ENCODE measurements at places on chromosomes 11 and 22.

- no peak for DNase-seq
Measured at GRCh38 chr11:121795174-121795573, 320.8 kb downstream of the BLID start.

DNA sequence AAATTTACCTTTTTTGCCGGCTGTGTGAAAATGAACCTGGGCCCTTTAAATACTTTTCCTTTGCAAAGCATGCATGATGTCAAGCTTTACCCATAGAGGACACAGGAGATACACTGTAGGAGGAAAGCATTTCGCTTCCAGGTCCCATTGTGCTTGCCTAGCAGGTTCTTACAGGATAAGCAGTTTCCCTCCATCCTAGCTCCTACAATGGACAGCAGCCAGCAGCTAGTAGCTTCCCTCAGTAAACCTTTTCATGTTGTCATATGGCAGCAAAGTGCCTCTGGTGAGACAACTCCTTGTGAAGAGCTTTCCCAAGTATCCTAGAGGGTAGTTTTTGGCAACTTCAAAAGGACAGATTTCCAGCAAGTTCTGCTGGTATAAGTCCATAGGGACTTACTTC is 78.4 kb downstream of the RBFOX2 start:
- DNase-seq, result no peak

GRCh38 chr11:126211236-126212088 is at the start of the genes FAM118B and RPUSD4:
FAM118B (plus strand) TSS chr11:126211782; CDS start chr11:126235002, 23,220 bp downstream.
RPUSD4 (minus strand) TSS chr11:126211650; CDS start chr11:126211638, 12 bp downstream.
- DNase-seq, result peak; percentile 96

DNA sequence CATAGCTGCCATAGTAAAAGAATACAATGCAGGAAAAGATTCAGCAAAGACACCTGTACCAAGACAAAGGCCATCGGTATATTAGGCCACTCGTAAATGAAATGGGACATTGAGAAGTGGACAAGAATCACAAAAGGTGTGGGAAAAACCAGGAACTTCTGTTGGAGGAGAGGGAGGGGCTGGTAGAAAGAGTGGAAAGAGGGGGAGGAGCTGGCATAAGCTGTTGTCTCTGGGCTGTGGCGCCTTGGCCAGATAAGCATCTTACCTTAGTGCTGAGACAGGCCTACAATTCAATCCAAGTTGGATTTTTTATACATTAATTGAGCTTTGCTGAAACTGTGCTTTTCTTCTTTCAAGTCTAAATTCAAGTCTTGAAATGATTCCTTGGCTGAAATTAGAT is 37.1 kb downstream of the ZNF202 start:
- no peak for DNase-seq

DNA sequence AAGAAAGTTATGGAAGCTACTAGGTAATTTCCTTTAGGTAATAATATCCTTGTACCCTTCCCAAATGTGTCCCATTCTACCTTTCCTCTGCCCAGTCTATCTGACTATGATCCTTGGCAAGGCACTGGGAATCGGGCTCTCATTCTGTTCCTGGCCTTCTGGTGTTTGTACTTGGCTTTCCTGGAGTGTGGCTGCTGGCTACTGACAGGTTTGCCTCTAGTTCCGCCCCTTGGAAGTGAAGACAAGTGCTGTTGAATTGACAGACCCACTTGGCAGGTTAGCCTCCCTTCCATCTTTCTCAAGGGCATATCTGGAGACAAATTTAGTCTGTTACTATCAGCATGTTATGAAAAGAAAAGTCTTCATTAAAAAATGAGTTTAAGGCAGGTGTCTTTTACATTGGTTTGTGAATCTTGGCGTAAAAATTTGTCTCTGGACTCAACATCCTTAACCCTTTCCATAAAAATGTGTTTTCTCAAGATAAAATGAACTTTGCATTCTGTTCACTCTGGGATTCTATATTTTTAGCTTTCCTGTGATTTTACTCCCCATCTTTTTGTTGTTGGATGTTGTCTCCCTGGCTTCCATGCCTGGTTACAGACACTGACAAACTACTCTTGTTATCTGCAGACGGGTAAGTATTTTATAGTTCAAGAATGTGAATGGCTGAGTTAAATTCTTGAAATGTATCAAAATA is 287.4 kb upstream of the PDGFD start:
- DNase-seq, result no peak

- DNase-seq, result peak; percentile 68
Measured at GRCh38 chr11:28461338-28461737, 353.1 kb downstream of the METTL15 start.

GRCh38 chr11:111417766-111418435 is 38.8 kb upstream of the POU2AF1 start:
- DNase-seq, result peak; percentile 69

DNA sequence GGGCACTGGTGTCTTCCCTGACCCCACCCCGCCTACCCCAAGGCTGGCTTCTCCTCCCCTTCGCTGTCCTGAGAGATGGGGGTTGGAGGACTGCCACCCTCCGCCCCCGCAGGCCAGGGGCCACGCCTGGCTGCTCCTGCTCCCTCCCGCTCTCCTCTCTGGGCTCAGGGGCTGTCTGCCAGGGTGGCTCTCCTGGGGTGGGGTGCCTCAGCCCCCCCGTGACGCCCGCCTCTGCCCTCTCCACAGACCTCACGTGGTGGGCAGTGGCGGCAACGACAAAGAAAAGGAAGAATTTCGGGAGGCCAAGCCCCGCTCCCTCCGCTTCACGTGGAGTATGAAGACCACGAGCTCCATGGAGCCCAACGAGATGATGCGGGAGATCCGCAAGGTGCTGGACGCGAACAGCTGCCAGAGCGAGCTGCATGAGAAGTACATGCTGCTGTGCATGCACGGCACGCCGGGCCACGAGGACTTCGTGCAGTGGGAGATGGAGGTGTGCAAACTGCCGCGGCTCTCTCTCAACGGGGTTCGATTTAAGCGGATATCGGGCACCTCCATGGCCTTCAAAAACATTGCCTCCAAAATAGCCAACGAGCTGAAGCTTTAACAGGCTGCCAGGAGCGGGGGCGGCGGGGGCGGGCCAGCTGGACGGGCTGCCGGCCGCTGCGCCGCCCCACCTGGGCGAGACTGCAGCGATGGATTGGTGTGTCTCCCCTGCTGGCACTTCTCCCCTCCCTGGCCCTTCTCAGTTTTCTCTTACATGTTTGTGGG is 8.1 kb downstream of the RCOR2 start:
- DNase-seq, result no peak

- DNase-seq, result no peak
Measured at GRCh38 chr11:62044639-62045121, 77.2 kb upstream of the FTH1 start.

GRCh38 chr11:59560290-59560701 is 49.0 kb downstream of the OR4D9 start:
- peak; percentile 52 for DNase-seq

- DNase-seq, result peak; percentile 27
Measured at GRCh38 chr11:44766112-44766971, 39.6 kb downstream of the TSPAN18 start.

DNA sequence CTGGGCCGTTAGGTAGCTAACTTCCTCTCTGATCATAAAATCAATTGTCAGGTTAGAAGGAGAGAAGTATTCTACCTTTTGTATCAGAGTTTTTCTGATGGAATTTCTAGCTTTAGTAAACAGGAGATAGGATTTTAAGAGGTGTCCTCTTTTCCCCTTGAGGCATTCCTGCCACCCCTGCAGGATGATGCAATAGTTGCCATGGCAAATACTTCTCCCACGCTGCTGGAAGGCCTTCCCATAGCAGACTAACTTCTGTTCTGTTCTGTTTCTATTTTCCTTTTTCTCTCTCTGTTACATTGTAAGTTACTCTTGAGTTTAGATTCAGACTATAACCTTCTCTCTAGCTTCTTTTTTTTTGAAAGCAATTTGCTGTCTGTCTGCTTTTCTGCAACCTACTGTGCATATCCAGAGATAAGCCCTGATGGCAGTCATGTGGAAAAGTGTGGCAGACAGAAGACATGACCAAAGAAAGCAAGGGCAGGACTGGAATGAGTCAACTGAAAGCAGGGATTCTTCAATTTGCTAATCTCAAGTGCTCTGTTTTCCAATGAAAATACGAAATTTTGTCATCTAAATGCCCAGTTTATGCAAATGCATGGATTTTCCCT is 679.1 kb downstream of the DLG2 start:
- DNase-seq, result no peak

DNA sequence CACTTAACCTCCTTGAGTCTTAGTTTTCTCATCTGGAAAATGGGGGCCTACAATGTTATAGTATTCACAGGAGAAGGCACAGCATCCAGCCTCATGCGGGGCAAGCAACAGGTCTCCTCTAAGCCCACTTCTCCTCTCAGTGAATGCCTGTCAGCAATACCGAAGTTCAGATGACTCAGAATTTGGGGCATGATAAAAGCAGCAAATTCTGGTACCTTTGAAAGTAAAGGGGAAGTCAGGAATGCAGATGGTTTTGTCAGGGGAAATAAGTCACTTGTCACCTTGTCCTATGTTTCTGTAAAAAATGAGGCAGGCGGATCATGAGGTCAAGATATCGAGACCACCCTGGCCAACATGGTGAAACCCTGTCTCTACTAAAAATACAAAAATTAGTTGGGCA is 350.2 kb downstream of the LARGE1 start:
- no peak for DNase-seq

DNA sequence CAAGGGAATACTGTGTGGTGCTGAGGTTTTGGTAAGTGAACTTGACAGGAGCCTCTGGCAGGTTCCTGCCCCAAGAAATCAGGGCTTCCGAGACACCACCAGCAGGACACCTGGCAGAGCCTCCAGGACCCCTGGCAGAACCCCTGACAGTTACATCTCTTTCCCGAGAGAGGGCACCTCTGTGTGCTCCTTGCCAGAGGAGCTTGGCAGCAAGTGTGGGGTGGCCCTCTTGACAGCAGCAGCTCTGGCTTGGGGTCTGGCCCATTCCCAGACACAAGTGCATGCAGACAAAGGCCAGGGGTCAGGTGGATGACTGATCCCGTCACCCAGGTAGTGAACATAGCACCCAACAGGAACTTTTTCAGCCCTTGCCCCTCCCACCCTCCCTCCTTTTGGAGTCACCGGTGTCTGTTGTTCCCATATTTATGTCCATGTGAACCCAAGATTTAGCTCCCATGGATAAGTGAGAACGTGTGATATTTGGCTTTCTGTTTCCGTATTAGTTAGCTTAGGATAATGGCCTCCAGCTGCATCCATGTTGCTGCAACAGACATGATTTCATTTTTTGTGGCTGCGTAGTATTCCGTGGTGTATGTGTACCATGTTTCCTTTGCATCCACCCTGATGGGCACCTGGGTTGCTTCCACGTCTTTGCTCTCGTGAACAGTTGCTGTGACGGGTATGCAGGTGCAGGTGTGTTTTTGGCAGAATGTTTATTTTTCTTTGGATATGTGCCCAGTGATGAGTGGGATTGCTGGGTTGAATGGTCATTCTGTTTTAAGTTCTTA is 21.2 kb upstream of the OSBPL5 start:
- no peak for DNase-seq

- no peak for DNase-seq
Measured at GRCh38 chr11:43918662-43919061, 23.8 kb upstream of the C11orf96 start.

- DNase-seq, result no peak
Measured at GRCh38 chr22:21605887-21606564, 23.8 kb downstream of the YDJC start.

DNA sequence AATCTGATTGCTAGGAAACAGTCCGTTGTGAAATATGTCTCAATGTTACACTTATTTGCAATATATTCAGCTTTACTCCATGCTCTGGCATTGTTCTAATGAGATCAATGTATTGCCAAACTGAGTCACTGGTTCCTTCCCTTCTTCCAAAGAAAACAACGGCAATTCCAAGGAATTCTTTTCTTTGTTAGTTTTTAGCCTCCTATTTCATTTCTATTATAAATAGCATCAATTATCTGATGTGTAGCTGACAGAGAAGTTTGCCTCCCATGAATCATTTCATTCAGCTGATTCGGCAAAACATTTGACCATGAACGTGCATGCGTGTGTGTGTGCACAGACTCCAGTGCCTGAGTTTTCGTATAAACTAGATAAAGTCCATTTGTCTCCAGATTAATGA is 346.8 kb downstream of the ETS1 start:
- DNase-seq, result peak; percentile 13

DNA sequence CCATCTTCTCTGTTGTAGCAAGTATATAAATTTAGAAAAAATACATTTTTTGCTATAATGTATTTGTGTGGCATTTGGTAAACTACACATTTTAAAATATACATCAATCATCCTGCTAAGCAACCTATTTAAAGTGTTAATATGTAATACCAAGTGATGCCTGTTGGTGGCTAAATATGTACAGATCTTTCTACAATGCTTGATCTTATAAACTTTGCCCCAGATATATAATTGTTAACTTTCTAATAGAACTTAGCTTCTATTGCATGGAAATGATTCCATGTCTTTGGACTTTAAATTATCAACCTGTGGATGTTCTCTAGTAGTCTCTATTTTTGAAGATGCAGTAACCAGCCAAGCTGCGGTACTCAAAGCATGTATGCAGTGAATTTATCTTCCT is 1260.4 kb upstream of the RAG2 start:
- DNase-seq, result no peak

- no peak for DNase-seq
Measured at GRCh38 chr11:134346101-134346975, 14.6 kb downstream of the GLB1L2 start.

DNA sequence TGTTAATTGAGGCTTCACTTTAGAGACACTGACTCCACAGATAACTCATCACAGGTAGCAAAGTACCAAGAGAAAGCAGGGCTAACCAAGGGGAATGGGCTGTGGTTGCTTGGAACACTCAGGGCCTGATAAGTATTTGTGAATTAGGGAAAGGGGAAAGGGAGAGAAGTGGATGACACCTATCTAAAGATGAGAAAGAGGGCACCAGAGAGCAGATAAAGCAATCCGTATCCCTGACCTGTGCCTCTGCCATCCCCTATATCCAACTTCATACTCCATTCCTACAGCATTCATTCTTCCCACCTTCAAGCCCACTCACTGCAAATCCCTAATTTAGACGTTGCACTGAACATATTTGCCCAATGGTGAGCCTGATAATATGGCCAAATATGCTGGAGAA is 43.0 kb upstream of the API5 start:
- no peak for DNase-seq

DNA sequence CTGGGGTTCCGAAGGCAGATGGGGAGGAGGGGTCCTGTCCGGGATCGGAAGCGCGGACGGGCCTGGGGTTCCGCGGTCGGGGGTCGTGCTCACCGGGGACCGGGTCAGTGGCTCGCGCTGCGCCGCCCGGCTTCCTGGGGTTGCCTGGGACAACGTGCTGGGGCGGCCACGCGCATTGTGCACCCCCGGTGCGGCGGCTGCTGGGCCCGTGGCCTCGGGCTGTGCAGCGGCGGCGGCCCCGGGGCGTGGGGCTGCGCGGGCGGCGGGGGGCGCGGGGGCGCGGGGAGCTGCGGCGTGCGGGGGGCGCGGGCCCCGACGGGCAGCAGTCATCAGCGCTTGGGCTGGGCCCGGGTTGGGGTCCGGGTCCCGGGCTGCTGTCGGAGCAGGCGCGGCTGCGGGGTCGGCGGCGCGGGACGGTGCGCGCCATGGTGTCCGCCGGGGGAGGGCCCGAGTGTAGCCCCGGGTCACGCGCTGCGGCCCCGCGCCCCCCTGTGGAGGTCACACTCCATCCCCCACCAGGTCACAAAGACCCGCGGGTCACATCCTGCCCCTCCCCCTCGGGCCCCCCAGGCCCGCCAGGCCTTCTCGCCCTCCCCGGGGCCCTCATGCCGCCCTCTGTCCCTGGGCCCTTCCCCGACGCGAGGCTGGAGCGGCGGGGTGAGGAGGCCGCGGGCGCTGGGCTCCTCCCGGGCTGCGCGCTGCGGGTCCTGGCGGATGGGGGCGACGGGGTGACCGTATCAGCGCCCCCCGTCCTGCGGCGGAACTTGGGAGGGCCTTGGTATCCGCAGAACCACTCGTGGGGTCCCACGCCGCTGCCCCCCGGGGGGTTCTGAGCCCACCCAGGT is at the start of gene TTLL8:
Gene TTLL8, minus strand, starts transcription at position 238 of the 845 bp plus-strand sequence.
- DNase-seq, result no peak

- DNase-seq, result no peak
Measured at GRCh38 chr11:76238551-76238950, 32.2 kb upstream of the WNT11 start.

All from HCEC 1CT (cell line).